ENCODE measurements at places on chromosomes 3 and 15.

DNA sequence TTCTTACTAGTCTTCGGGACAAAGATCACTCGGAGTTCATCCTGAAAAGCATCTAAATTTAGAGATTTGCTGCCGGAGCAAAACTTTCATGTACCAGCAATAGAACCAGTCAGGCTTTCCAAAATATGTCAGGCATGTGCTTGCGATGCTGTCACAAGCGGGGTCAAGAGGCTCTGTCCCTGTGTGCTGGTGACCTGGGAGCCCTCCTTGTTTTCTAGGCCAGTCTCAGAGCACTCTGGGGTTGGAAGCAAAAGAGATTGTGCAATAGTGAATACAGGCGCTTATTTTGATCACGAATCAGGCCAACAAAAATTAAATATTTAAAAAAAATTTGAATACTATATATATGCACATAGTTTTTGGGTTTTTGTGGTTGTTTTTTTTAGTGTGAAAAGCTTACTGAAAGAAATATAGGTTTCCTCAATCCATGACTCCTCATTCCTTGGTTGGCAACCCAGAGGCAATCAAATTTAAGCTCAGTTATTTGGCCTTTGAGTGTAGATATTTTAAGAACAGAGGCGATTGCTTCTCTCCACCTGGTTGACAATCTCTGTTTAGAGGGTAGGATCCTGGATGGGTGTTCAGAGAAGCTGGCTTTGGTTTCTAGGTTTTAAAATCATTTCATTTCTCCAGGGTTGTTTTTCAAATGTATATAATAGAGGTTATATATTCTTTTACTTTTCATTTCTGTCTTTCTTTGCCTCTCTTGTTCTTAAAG lies 8.4 kb upstream of the KLHL24 start:
- DNase-seq = no peak

- DNase-seq = no peak
These were observed 21.4 kb downstream of the TBC1D2B start for GRCh38 chr15:78055919-78056713.

DNA sequence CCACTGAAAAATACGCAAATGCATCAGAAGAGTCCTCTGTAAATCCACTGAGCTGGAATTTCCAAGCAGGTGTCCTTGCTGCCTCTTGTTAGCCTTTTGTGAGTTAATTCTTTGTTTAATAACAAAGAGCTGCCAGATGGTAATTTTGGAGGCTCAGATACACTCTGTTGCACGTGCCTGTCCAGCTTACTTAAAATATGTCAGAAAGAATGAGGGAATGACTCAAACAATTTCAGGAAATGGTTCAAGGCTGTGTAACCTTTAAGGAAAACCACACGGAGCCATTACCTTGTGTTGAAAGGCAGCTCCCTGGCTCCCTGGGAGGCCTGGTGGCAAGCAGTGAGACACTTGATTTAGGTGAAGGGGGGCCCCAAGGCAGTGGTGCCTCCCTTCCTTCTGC lies 302.2 kb upstream of the CTDSPL start:
- no peak for DNase-seq

DNA sequence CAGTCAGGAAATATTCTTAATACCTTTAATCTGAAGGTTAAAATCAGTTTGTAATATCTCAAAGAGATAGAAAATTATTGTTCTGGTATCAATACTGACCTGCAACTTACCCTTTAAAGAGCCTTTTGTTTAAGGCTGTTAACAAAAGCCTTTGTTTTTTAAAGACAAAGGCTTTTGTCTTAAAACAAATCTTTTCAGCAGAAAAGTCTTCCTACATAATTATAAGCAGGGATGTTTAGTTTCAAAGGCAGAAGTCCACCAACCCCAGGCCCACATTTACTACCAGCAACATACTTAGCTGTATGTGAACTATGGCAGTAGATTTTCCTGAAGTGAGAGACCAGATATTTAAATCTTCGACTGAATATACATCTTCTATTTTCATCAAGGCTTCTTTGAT lies 36.2 kb downstream of the SLC30A4 start:
- no peak for DNase-seq
